ENCODE measurements at places on chromosomes 6 and 20.
A peak's percentile ranks its signal among the peaks of the same experiment; 100 is the strongest.

- peak; percentile 56 for DNase-seq
These were observed 659 bp downstream of the TAF4 start for GRCh38 chr20:62064770-62065673.

GRCh38 chr6:148811459-148811858 is 64.6 kb downstream of the UST start:
- no peak for DNase-seq

DNA sequence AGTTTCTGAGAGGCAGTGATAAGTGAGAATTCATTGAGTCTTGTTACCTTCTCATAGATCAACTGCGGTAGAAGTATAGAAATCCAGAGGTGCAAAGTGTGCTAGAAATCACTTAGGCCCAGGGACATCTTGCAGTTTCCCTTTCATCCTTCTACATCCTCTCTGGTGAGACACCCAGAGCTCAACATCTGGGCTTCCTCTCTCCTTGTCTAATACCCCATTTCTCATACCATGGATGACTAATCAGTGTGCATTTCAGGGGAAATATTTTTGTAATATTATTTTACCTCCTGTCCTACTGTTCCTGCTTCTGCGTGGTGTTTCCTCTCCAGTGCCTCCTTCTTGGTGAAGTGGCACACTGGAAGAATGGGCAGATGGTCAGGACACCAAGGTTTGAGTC is 322.4 kb downstream of the TFAP2B start:
- no peak for DNase-seq

DNA sequence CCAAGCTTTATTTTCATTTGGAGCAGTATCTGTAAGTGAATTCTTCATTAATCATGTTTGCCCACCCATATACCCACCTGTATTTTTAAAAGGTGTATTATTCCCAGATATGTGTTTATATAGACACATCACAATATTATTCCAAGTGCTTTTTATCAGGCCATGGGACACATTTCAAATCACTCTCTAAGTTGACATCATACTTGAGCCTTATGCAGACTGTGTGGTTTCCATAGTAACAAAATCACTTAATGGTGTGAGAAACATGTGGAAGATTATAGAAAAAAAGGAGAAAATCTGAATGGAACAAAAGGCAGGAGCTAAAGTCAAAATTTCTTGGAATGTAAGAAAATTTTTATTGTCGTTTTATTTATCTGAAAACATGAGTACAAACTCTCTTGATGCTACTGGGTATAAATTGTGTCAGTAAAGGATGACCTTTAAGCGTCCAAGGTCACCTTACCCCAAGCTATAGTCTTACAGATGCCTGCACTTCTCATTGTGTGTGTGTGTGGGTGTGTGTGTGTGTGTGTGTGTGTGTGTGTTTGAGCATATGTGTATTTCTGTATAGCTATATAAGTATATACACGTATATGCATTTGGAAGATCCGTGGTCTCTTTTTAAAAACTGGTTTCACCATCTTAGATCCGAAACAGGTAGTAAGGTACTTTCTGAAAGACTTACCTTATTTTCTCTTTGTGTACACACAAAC is 79.8 kb upstream of the CCN6 start:
- no peak for DNase-seq

GRCh38 chr6:54624779-54625178 is 221.8 kb upstream of the FAM83B start:
- DNase-seq, result no peak

DNA sequence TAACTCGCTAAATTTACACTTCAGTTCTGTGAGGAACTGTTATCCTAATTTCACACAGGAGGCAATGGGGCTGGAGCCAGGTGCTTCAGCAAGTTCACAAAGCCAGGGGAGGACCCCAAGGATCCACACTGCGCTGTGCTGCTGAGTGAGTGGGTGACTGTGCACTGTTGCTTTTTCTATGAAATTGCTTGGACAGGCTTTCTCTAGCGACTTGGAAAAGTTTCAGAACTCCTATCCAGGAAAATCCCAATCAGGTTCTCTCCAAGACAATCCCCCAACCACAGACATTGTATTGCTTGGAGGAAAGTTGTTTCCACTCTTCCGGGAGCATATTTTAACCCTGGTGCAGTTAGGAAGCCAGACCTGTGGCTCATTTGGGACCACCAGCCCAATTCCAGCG is 175.9 kb upstream of the CST7 start:
- DNase-seq, result no peak

- DNase-seq, result no peak
These were observed 679.7 kb upstream of the EPHA7 start for GRCh38 chr6:94099072-94099471.

GRCh38 chr20:3156811-3157619 is 2.6 kb downstream of the FASTKD5 start:
- DNase-seq, result peak; percentile 32
